ENCODE measurements at places on chromosomes 4 and X. TPM values are rescaled to one million over a fixed set of nuclear protein-coding genes. Genes with fewer than 3 reads are reported as not detected.

- no peak for DNase-seq
These were observed 499.5 kb downstream of the ANKRD50 start for GRCh38 chr4:124212815-124213630.

GRCh38 chrX:132023896-132024386, 839 bp downstream of the STK26 start:
- DNase-seq: peak; percentile 6

DNA sequence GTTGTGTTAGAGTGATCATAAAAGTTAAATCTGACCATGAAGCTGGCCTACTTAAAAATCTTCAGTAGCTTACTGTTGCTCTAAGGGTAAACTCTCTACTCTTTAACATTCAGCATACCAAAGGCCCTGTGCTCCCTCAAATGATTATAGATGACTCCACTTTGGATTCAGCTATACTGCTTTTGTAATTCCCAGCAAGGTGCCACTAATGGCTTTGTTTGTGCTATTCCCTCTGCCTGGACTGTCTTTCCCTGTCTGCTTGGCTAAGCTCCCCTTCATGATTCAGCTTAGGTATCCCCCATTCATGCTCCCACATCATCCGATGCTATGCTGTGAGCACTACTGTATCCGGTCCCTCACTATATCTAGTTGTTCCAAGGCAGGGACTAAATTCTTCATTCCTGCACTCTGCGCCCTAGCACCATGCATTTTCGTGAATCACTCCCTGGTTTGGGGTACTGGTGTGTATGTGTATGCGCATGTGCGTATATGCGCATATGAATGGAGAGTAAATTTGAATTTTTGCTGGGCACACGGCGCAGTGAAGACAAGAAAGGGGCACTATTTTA, 453 bp upstream of the PBDC1 start:
- DNase-seq: no peak

- DNase-seq: no peak
These were observed 91.8 kb downstream of the RAP1GDS1 start for GRCh38 chr4:98352940-98353339.

DNA sequence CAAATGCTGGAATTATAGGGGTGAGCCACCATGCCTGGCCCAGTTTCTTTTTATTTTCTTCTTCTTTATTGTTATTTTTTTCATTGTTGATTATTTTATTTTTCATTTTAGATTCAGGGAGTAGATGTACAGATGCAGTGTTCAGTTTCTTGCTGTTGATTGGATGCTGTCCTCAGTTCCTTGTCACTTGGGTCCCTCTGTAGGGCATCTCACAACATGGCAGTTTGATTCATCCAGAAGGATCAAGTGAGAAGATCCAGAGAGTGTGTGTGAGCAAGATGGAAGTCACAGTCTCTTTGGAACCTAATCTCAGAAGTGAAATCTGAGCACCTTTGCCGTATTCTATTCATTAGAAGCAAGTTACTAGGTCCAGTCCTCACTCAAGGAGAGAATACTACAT, 20.9 kb downstream of the HMGB3 start:
- DNase-seq: no peak

DNA sequence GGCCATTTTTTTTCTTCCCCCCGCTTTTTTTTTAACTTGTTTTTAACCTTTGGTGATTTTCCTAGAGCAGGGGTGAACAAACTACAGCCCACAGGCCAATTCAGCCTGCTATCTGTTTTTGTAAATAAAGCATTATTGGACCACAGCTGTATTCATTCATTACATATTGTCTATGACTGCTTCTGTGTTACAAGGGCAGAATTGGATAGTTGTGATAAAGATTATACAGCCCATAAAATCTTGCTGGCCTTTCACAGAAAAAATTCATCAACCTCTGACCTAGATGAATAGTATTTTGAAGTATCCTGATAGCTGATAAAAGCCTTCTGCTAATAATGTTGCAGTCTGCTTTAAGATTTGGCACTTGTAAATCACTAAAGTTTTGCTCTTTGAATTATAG, 63.4 kb downstream of the SMAD1 start:
- DNase-seq: no peak

GRCh38 chrX:12370497-12370986, 232.3 kb downstream of the FRMPD4 start:
- no peak for DNase-seq

DNA sequence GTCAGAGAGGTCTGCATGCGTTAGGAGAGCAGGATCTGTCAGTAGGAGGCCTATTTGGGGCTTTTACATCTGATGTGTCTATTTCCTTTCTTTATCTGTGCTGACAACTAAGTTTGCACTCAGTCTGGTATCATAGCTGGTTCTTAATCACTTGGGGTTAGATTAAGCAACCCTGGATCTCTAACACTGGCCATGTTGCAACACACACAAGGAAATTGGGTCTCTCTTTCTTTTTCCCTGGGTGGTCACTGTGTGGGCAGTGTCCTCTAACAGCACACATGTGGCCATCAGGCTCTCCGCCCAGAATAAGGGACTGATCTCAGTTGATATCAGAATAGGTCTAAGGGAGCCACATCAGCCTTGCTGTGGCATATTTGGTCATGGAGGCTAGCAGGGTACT, 38.9 kb downstream of the IGFBP7 start:
- no peak for DNase-seq

DNA sequence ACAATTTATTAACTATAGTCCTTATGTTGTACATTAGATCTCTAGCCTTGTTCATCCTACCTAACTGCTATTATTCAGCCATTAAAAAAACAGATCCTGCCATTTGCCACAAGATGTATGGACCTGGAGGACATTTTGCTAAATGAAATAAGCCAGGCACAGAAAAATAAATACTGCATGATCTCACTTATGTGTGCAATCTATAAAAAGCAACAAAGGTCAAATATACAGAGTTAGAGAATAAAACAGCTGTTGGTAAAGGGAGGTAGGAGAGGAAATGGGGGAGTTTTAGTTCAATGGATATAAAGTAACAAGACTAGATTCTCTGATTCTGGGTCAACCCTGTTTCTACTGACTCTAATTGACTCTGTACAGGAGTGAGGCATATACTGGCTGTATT, 103.3 kb upstream of the FAM9C start:
- DNase-seq: no peak

DNA sequence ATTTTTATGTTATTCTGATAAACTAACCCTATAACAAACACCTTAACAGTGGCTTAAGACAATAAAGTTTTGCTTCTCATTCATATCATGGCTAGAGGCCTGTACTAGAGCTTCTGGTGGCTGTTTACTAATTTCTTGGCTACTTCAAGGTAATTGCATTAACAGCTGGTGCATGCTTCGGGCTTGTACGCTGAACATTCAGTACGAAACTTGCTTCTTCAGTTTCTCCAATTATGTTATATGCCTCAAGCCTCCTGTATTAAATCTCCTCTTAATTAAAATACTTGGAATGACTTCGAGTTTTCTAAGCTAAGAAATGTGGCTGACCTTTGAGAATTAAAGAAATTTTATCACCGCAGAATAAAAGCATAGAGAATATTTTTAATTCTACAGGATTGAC, 138.9 kb upstream of the TRAM1L1 start:
- no peak for DNase-seq

DNA sequence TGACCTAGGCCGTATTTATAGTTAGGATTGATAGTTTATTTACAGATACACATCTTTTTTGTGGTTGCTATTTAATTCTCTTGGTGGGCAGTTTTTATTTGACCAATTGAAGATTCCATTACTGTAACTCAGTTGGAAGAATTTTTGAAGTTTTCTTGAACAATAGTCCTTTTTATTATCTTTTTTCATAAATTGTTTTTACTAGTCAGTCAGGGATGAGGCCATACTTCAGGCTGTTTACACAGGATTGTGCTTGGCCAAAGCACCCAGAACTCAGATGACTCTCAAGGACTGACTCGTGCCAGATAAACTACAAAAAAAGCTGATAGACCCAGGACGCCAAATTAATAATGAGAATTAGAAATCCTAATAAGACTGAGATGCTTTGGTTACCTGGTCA, 7.0 kb downstream of the HERC3 start:
- DNase-seq: peak; percentile 30

- no peak for DNase-seq
These were observed 4.0 kb downstream of the GRIA3 start for GRCh38 chrX:123188081-123188480.

DNA sequence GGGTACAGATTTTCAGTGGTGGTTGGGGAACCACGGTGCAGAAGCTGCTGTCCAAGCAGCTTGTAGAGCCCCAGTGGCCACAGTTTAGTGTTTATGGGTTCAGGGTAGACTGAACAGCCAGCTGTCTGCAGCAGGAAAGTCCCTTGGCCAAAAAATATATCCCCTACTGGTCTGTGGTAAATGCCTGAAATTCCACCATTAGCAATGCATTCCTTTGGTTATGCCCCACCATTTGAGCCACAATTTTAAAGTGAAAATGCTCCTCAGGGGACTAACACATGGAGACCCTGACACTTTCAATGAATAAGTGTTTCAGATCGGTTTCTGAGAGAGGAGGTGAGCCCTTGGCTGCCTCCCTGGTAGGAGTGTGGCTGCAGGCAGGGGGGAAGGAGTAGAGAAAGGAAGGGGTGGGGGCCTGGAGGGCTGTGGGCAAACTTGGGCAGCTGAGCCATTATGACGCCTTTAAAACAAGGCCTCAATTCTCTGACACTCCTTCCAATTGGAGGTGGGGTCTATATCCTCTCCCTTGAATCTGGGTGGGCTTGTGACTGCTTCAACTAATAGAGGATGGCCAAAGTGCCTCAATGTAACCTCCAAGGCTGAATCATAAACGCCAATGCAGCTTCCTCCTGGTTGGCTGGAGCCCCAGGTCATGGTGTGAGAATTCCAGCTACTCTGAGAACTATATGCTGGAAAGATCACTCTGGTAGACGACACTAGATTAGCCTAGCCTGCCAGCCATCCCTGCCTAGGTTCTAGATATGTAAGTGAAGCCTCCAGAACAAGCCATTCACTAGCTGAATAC, 75.8 kb upstream of the ATP6AP2 start:
- no peak for DNase-seq

- DNase-seq: peak; percentile 66
These were observed 49.8 kb upstream of the PRPS2 start for GRCh38 chrX:12741416-12741815.

- peak; percentile 78 for DNase-seq
These were observed at the start of gene TRMT2B for GRCh38 chrX:101051549-101052302. Gene TRMT2B (minus strand): TSS chrX:101052111. CDS start chrX:101042289, 9,822 bp downstream.

- no peak for DNase-seq
These were observed 5.3 kb downstream of the MPC1L start for GRCh38 chrX:40628506-40628905.

DNA sequence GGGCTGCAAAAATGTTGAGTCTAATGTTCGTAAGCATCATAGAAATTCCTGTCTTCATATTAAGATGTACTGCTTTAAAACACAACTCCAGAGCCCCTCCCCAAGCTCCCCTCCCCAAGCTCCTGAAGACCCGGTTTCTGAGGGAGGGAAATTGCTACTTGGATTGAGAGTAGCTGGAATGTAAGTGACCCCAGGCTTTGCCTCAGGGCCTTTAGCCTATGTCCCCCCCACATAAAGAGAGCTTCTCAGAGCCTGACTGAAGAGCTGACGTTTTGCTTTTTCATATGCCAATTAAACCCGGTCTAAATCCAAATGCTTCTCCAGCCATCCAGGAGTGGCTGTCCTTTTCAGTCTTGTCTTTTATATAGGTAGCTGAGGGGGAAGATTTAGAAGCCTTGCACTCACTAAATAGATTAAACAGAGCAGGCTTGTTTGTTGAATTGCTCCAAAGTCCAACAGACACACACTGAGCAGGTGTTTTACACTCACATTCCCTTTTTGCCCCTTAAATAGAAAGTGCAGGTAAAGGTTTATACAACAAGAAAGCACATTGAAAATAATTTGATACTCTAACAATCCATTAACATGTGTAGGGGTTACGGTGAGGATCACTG, 19.6 kb downstream of the ARX start:
- DNase-seq: no peak

- DNase-seq: no peak
These were observed 14.6 kb downstream of the SMIM20 start for GRCh38 chr4:25928379-25929297.

GRCh38 chr4:78645853-78646757, 94.5 kb downstream of the ANXA3 start:
- peak; percentile 86 for DNase-seq

- no peak for DNase-seq
These were observed 21.9 kb upstream of the MAD2L1 start for GRCh38 chr4:120088507-120088906.

DNA sequence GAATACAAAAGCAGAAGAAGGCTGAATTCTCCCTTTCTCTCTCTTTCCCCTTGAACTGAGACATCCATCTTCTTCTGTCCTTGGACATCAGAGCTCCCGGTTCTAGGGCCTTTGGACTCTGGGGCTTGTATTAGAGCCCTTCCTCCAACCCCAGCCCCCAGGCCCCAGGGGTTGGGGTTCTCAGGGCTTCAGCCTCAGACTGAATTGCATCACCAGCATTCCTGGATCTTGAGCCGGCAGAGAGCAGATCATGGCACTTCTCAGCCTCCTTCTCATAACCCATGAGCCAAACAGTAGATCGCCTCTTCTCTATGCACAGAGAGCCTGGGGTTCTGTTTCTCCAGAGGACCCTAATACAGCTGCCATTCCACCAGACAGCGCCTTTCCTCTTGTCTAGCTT, 25.3 kb upstream of the CLDN24 start:
- DNase-seq: no peak

DNA sequence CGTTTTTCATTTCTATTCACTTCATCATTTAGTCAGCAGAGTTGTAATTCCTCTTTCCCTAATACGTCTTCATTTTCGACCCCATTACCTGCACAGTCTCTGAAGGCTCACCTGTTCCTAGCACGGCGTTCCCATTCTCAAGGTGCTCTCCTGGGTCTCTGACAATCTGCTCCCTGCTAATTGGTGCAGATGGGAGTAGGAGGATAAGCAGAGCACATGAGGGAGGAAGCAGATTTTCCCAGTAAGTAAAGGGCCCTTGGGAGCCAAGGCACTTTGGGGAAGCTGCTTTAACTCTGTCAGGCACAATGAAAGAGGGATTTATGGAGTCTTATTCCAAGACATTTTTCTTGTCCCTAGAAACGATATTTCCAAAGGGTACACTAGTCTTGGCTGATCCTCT, 466.4 kb downstream of the STIM2 start:
- DNase-seq: no peak

GRCh38 chr4:99633772-99634171, 23.9 kb downstream of the C4orf54 start:
- no peak for DNase-seq

GRCh38 chr4:101419336-101420135, 72.2 kb upstream of the PPP3CA start:
- peak; percentile 5 for DNase-seq

GRCh38 chrX:130120746-130121504, 10.6 kb upstream of the ELF4 start:
- DNase-seq: peak; percentile 59

RRH gene
- 0.27 TPM for total RNA-seq

DGAT2L6 gene
- total RNA-seq: not detected

SPANXA1 gene
- total RNA-seq: not detected

NWD2 gene
- total RNA-seq: 0.23 TPM

ODAPH gene
- not detected for total RNA-seq

PCDH19 gene
- 1.6 TPM for total RNA-seq

NPY5R gene
- total RNA-seq: 0.40 TPM

MBNL3 gene
- 282 TPM for total RNA-seq

FAM236C gene
- total RNA-seq: not detected

CDX4 gene
- 0.45 TPM for total RNA-seq

CCKAR gene
- total RNA-seq: not detected

PNMA5 gene
- not detected for total RNA-seq

SH3TC1 gene
- total RNA-seq: 37.5 TPM

TKTL2 gene
- total RNA-seq: 13.6 TPM

IL2RG gene
- total RNA-seq: 2.8 TPM

FAT1 gene
- total RNA-seq: 175 TPM
